ENCODE measurements at places on chromosomes 11 and 22. TPM values are rescaled to one million over a fixed set of nuclear protein-coding genes. Genes with fewer than 3 reads are reported as not detected.

CTR9 gene
- total RNA-seq, result 57.2 TPM

UBXN1 gene
- 185 TPM for total RNA-seq

RBMXL2 gene
- not detected for total RNA-seq

RRP7A gene
- total RNA-seq, result 104 TPM

C11orf71 gene
- total RNA-seq, result 15.6 TPM
